ENCODE measurements at places on chromosomes 6 and 20.

DNA sequence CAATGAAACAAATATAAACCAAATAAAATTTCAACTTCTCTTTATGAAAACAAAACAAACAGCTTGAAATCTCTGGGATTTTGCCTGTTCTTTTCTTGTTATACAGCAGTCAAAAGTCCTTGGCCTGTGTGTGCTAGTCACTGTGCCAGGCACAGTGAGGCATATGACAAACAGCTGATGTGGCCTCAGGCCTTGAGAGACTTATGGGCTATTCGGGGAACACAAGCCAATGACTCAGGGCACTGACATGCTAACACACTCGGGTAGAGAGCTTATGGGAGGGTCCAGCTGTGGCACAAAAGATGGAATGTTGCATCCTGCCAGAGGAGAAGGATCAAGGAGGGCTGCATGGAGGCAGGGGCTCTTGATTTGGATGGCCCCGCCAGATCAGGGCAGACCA, 95.4 kb upstream of the NKX2-2 start:
- no peak for DNase-seq

DNA sequence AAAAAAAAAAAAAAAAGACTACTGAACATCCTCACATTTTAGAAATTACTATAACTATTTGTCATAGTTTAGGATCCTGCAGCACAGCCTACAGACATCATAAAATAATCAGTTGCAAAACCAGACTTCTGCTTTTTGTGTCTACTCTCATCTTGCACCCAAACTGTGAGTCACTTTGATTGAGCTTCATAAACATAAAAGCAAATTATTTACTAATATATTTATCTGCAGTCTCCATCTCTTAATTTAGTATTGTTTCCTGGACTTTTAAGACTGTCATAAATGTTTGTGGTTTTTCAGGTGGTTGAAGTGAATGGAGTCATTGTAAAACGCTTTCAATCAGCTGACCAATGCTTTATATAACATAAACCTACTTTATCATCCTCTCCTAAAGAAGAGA, 14.8 kb upstream of the CALHM6 start:
- DNase-seq: no peak

GRCh38 chr6:34248727-34249468, at the start of gene SMIM29:
SMIM29 (minus strand) TSS chr6:34249006; CDS start chr6:34247791, 1,215 bp downstream.
- DNase-seq: peak; percentile 98

DNA sequence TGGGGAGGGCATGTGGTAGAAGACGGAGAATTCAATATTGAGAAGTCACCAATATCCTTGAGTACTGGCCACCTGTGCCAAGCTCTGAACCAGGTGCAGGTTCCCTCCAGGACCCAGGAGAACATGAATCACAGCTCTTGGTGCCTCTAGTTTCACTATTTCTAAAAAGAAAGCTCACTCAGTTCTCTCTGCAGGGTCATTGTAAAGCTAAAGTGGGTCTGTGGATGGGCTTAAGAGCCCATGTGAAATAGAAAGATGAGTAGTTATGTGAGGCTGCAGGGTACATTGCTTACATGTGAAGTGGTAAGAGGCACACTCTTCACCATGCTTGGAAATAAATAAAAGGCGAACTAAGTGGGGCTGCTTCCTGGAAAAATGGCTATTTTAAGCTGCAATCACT, 43.6 kb downstream of the ZNF831 start:
- no peak for DNase-seq

GRCh38 chr6:57242505-57242904, 20.4 kb upstream of the RAB23 start:
- no peak for DNase-seq

DNA sequence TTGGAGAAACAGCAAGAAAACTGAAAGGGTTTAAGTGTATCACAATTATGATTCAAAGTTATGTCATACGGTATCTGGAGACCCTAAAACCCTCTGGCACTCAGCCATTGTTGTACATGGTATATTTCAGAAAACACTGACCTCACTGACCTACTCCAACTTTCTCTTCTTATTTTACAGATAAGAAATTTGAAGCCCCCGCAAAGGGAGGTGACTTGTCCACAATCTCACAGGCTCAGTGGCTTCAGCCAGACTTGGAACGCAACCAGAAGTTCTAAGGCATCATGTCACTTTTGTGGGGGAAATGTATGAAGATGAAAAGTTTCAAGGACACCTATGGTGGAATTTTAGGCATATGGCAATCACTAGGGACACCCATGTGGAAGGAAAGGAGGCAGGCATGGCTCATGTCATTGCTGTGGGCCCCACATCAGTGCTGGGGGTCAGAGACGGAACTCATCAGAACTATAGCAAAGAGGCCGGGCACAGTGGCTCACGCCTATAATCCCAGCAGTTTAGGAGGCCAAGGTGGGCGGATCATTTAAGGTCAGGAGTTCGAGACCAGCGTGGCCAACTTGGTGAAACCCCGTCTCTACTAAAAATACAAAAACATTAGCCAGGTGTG, 5.2 kb upstream of the TRIB3 start:
- no peak for DNase-seq

GRCh38 chr20:60713396-60713795, 538.7 kb upstream of the CDH4 start:
- DNase-seq: no peak

DNA sequence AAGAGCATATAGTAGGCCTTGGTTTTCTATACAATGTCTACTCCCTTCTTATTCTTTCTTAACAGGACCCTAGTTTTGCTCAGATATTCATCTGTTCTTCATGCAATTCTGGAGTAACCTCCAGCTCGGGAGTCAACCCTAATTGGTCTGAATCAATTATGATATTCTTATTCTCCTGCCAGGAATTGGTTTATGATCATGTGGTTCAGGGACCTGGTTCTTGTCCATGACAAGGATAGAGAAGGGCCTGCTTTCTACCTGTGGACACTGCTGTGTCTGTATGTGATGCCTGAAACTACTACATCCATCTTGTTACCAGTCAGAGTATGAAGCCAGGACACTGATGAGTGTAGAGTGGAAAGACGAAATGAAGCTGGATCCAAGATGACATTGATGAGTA, 24.4 kb upstream of the FAM184A start:
- DNase-seq: no peak

DNA sequence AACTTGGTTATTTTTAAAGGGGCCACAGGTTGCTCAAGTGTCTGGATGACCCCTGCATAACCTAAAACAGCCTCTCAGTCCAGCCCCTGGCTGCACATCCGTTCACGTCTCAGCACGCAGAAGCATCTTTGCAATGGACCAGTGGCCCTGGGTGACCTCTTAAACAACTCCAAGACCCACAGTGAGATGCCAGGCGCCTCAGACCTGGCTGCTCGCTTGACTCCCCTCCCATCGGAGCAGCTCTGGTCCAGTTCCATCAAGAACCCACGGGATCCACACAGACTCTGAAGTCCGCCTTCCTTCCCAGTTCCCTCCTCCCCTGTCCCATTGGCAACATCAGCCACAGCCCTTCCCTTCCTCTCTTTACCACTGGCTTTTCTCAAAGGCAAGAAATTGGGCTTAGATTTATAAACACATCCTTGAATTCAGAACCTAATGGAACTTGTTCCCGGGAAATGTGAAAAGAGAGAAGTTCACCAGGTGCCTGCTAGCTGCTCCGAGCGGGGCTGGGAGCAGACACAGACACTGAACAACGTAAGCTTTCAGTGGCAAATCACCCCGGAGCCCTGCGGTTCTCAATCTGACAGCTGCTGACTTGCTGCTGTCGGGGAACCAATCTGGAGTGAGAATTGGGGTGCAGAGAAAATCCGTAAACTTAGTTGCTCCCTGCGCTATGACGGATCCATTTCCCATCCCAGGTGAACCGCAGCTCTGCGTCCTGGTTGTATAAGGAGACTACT, 39.6 kb upstream of the MPC1 start:
- no peak for DNase-seq

- no peak for DNase-seq
Measured at GRCh38 chr20:34458631-34459030, 57.6 kb upstream of the DYNLRB1 start.

Data from eye (tissue), 1 donor.